Iris pigment epithelial cell (primary cell): ENCODE measurements at places on chromosomes 2 and 18.

DNA sequence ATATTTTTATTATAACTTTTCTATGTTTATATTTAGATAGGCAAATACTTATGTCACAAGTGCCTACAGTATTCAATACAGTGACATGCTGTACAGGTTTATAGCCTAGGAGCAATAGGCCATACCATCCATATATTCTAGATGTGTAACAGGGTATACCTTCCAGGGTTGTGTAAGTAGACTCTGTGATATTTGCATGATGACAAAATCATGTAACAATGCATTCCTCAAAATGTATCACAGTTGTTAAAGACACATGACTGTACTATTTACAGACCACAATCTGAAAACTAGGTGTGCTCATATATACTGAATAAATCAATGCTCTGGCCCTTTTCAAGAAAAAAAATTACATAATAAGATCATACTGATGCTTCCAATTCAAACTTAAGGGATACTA, 433.2 kb upstream of the RGPD4 start:
- peak; percentile 10 for DNase-seq

GRCh38 chr2:26809211-26809610, 23.4 kb downstream of the CENPA start:
- DNase-seq, result no peak

- DNase-seq, result no peak
These were observed 114.0 kb downstream of the STPG4 start for GRCh38 chr2:47041063-47041462.

DNA sequence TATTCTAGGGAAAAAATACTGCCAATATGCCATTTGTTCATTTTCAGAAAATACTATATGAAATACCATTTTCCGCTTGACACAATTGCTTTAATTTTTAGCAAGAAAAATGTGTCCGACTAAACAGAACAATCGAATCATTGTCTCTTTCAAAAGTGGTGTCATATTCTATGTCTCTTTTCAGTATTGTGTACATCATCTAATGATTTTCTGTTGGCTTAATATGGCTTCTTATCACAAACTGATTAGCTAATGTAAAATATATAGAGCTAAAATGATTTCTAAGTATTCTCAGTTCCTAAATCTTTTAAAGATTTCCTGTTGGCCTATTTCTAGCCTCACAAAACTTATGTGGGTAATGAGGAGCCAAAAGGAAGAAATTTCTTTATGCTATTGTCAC, 436.6 kb downstream of the LRRTM4 start:
- DNase-seq, result no peak

GRCh38 chr2:112693596-112693995, 27.2 kb upstream of the NT5DC4 start:
- no peak for DNase-seq

DNA sequence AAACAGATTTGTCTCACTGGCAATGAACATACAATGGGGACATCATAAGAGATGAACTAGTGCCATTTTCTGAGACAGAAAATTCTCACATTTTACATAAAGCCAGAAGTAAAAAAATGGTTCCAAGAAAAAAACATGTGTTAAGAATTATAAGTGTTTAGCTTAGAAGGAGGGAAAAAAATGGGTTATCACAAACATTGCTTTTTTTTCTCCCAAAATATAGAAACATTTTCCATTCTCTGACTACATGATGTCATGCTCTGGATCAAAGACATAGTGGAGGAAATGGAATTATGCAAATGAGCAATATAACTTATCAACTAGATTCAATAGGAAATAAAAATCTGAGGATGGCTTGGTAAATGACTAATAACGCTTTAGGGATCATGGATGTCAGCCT, 49.8 kb downstream of the SPATS2L start:
- no peak for DNase-seq

DNA sequence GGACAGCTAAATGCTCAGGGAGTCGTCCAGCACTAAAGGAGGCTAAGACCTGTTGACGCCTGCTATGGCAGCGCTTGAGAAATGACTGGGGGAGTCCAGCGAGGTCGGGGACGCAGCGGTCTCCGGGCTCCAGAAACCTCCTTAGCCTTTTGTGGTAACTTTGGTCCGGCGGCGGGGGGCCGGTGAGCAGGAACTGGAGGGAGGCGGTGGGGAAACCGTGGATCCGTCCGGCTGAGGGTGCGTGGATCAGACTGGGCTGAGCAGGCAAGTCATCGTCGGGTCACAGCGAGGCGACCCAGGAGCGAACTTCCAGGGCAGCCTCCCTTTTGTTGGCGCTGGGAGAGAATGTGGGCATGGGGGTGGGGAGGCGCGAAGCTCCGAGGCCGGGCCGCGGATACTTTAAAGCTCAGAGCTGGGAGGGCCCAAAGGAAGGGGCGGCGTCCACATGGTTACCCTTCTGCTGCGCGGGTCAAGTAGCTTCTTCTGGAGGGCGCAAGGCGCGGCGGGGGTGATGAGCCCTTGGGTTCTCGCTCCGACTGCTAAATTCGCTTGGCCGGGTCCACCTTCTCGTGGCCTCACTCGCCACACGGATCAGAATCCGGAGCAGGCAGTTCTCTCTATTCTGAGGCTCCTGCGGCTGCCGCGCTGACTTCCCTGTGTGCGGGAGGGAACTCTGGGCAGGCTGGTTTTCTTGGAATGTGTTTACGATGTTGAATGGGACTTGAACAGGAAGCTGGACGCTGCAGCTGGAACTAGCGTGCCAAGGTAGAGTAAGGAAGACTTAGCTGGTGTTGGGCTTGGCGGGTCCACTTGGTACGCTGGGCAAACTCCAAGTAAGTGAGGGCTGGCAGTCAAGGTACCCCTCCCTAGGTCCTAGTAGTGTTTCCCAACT, 920 bp downstream of the GULP1 start:
- DNase-seq, result peak; percentile 72

GRCh38 chr2:134354611-134355010, 100.7 kb downstream of the MGAT5 start:
- no peak for DNase-seq

- no peak for DNase-seq
These were observed 8.8 kb upstream of the ADI1 start for GRCh38 chr2:3527886-3528785.

GRCh38 chr18:7567474-7568425, 634 bp downstream of the PTPRM start:
- peak; percentile 79 for DNase-seq

DNA sequence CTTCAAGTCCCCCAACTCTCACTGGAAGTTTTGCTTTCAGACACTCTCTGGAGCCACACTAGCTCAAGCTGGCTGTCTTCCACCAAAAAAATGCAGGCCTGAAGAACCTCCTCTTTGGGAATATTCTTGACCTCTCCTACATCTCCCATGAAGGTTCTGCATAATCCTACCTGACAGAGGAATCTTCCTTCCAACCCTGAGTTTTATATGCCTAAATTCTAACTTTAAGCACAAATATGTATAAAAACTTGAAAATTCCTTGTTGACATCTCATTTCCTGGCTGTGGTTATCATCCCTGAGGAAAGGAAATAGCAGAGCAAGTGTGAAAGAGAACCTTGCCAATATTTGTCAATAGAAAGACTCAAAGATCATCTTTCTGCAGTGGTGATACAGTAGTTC, 249.0 kb downstream of the LPIN1 start:
- DNase-seq, result peak; percentile 68

GRCh38 chr2:196381464-196381863, 210.1 kb upstream of the STK17B start:
- DNase-seq, result no peak

DNA sequence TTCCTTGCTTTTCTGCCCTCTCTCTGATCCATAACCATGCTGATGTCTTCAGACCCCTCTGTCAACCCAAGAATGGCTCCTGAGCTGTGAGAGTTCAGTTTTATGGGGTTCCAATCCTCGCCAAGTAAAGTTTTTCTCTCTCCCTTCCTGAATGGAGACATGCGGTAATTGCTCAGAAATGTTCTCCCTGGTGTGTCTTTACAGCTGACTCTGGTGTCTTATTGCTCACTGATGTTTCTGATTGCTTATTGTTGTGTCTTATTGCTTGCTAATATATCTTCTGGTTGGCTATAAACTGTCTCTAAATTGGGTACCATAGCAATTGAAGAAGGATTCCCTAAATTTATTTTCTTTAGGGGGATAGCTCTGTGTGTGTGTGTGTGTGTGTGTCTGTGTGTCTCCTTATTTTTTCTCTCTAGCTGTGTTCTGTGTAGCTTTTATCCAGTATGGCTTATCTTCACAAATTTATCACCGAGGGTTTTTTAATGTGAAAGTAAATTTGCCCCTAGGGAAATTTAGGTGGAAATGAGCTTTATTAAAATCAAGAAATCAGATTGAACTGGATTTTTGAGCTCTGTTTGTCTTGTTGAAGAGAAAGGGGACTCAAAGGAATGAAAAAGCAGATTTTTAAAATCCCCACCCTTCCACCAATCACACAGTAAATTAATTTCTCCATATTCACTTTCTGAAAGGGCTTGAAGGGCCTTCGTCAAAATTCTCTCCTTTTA, 19.5 kb downstream of the MGAT5 start:
- DNase-seq, result peak; percentile 18

DNA sequence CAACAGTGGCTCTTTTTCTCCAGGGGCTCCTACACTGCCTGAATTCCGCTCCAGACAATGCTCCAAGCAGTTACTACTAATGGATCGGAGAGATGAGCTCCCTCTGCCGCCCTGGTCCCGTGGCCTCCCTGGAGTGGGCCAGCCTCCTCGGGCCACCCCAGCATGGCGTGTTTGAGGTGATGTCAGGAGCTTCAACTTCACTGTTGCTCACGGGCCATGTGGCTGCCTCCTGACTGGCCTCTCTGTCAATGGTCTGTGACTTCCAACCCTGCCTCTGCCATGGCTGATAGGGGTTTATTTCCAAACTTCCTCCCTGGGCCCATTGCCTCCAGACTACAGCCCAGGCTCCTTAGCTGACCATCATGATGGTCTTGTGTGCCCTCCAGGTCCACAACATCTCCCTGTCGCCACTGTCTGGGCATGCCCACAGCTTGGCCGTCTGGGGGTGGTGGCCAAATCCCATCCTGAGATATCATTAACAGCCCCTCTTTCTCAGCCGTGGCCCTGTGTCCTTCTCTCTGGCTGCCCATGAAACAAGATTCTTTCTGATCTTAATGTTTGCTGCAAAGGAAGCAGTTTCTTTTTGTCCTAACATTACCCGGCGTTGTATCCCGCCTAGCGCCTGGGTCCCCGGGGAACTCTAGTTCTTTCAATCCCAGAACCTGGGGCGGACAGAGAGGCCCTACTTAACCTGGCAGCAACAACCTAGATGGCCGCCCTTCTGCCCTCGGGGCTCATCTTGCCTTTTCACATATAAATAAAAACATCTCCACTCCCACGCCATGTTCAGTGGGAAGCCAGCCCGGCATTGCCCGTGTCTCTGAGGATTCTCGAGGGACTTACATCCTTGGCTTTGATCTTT, 38.1 kb downstream of the ATOH8 start:
- DNase-seq, result no peak

DNA sequence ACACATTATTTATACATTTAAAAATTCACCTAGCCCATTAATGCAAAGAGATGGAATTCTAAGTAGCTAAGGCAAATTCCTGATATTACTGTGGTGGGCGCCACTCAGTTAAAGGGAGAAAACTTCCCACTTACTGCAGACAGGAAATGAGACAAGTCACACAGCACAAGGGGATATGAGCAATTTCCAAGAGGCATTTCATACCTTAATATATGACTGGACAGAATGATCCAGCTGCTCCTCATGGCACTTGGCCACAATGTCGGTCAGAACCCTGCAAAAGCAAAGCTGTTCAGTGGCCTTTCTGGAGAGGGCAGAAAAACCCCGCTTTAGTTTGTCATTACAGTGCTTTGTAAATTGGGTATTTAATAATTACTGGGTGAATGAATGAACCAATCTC, 121.4 kb upstream of the CCDC195 start:
- peak; percentile 87 for DNase-seq

GRCh38 chr2:193894081-193894480, 1699.3 kb upstream of the TMEFF2 start:
- DNase-seq, result no peak

DNA sequence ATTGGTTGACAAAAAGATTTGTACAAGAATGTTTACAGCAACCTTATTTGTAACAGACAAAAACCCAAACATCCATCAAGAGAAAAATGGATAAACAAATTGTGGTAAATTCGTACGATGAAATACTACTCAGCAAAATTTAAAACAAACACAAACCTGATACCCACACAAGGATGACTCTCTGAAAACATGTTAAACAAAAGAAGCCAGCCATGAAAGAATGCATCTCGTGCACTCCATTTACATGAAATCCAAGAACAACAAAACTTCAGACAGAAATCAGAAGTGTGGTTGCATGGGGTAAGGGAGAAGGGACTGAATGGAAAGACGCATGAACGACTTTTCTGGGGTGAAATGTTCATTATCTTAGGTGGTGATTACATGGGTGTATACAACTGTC, 93.4 kb downstream of the SLC25A12 start:
- DNase-seq, result no peak

GRCh38 chr2:121398853-121399252, 113.9 kb upstream of the TFCP2L1 start:
- DNase-seq, result peak; percentile 53

DNA sequence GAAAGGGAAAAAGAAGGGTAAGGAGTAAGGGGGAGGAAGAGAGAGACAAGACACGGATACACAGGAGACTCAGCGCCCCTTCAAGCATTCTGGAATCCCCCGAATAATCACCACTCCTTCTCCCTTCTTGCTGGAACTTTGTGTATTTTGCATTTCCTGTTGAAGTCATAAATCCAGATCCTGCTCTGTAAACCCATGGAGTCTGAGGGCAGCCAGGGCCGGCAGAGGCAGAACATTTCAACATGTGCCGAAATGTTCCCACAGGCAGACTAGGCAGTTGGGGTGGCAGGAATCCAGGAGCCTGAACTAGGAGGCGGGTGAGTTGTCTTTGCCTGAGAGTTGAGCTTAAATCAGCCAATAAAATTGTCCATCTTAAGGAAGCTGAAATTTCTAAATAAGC, 193.1 kb downstream of the SH3RF3 start:
- peak; percentile 98 for DNase-seq

GRCh38 chr2:180130403-180130802, 123.3 kb upstream of the CWC22 start:
- DNase-seq, result peak; percentile 41

DNA sequence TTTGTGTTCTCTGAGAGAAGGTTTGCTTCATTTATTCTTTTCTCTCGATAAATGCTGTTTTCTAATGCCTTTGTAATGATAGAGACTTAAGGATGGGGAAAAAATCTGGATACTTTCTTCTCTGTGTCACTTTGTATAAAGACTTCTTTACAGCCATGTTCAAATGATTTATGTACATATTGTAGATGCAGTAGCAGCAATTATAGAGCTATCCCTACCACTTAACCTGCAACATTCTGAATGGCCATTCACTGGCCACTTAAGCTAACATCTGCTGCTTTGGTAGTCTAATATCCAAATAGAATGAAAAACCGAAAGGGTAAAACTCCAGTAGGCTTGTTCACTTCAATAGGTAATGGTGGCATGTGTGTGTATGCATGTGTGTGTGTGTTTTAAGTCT, 97.8 kb downstream of the CSRNP3 start:
- DNase-seq, result no peak

GRCh38 chr2:236661061-236661761, 91.6 kb downstream of the ACKR3 start:
- DNase-seq, result peak; percentile 32

- no peak for DNase-seq
These were observed 101.9 kb downstream of the DNER start for GRCh38 chr2:229612384-229612971.
